ENCODE measurements at places on chromosomes 6 and 20.
A peak's percentile ranks its signal among the peaks of the same experiment; 100 is the strongest.

GRCh38 chr6:30885481-30885998 is 1.2 kb downstream of the DDR1 start:
- H3K27me3 ChIP-seq: no peaks in the 10 kb centered on the region
- peak overlapping the region; percentile 93 for H3K27ac ChIP-seq
- peaks cover 15% of the 10 kb centered on the region for H3K36me3 ChIP-seq
- peaks cover 58% of the 10 kb centered on the region for H3K4me1 ChIP-seq

- DNase-seq: peak; percentile 96
- H3K4me3 ChIP-seq: no peak overlapping the region
- H3K27me3 ChIP-seq: no peaks in the 10 kb centered on the region
- H3K4me1 ChIP-seq: peaks cover 14% of the 10 kb centered on the region
- no peaks in the 10 kb centered on the region for H3K36me3 ChIP-seq
Observed at GRCh38 chr20:51372176-51372803, 170.2 kb downstream of the NFATC2 start.

DNA sequence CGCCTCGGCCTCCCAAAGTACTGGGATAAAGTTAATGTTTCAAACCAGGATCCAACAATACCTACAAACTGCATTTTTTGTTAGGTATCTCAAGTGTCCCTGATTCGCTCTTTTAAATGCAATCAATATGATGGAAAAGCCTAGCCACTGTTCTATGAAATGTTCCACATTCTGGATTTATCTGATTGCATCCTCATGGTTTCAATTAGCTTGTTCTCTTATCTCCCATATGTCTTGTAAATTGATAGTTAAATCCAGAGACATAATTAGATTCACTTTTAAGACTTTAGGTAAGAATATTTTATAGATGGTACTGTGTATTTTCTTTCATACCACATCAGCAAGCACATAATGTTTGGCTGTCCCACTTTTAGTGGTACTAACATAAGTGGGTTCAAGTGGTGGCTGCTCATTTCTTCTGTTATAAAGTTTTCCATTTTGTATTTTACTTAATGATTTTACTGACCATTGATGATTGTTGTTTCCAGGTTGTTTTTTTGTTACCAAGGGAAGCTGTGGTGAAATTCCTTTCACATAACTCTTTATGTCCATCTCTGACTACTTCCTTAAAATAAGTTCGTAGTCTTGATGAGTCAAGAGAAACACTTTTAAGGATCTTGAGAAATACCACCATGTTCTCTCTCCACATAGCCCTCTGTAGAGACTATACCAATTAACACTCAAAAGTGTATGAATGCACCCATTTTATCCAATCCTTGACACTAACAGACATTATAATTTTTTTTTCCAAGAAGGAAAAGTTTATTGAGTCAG is 40.5 kb downstream of the RNGTT start:
- H3K27ac ChIP-seq: no peak overlapping the region
- no peaks in the 10 kb centered on the region for H3K27me3 ChIP-seq
- H3K4me1 ChIP-seq: no peaks in the 10 kb centered on the region
- no peak for DNase-seq

GRCh38 chr6:29763491-29764289 is 40.5 kb downstream of the HLA-F start:
- no peaks in the 10 kb centered on the region for H3K27me3 ChIP-seq
- H3K4me3 ChIP-seq: no peak overlapping the region
- H3K27ac ChIP-seq: peak overlapping the region; percentile 29
- peaks cover 27% of the 10 kb centered on the region for H3K4me1 ChIP-seq
- peak; percentile 73 for DNase-seq

- H3K4me1 ChIP-seq: no peaks in the 10 kb centered on the region
- no peak overlapping the region for H3K27ac ChIP-seq
- no peak overlapping the region for H3K4me3 ChIP-seq
- no peaks in the 10 kb centered on the region for H3K36me3 ChIP-seq
- H3K27me3 ChIP-seq: no peaks in the 10 kb centered on the region
- DNase-seq: no peak
Observed at GRCh38 chr20:16313917-16314316, 259.3 kb downstream of the KIF16B start.

Data from PC-3 (cell line).